HT-29 (cell line): ENCODE measurements at places on chromosomes 5 and 9.

GRCh38 chr5:105816961-105817360, 1853.8 kb downstream of the EFNA5 start:
- no peak for DNase-seq

- DNase-seq, result peak; percentile 59
Observed at GRCh38 chr5:59786334-59786805, 107.2 kb downstream of the PDE4D start.

DNA sequence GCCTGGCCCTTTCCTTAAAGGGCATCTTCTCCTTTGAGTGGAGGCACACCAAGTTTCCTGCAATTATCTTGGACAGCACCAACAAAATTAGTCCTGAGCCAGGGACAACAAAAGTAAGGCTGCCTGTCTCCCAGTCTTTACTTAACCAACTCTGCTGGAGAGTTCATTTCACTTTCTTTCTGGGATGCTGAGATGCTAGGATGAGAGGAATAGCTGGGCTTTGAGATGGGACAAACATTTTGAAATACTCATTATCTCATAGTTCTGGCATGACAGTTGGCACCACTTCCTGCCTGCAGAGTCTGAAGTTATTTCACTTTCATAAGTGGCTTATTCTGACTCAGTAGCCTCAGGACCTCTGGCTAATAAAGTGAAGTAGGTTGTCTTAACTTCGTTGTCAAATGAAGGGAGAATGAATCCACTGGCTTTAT, 157.0 kb downstream of the C9orf152 start:
- no peak for DNase-seq

DNA sequence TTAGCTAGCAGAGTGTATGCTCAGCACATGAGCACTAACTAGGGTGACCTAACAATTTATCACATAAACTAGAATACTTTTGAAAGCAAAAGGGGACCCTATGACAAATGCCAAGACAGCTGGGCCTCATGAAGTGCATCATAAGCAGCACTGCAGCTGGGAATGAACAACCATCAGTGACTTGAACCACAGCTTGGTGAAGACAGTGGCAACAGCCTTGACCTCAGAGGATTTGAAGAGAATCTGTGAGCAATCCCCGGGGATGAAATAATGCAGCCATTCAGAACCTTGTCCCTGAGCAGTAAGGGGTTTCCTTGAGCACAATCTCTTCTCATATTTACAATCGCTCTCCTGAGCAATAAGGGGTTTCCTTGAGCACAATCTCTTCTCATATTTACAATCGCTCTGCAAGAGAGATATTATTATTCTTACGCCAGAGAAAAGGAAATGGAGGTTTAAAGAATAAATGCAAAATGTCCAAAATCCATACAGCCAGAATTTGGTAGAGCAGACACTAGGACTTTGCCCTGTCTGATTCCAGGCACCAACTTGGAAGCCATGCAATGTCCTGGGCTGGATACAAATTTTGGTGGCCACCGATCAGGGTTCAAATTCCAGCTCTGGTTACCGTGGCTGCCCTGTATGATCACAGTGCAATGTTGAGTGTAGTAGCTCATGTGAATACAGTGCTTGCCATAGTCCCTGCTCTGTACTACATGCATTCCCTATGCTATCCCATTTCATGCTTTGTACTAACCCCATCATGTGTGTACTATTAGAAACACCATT, 846 bp upstream of the NSG2 start:
- no peak for DNase-seq

GRCh38 chr5:9411142-9411541, 134.7 kb downstream of the SEMA5A start:
- DNase-seq, result no peak

DNA sequence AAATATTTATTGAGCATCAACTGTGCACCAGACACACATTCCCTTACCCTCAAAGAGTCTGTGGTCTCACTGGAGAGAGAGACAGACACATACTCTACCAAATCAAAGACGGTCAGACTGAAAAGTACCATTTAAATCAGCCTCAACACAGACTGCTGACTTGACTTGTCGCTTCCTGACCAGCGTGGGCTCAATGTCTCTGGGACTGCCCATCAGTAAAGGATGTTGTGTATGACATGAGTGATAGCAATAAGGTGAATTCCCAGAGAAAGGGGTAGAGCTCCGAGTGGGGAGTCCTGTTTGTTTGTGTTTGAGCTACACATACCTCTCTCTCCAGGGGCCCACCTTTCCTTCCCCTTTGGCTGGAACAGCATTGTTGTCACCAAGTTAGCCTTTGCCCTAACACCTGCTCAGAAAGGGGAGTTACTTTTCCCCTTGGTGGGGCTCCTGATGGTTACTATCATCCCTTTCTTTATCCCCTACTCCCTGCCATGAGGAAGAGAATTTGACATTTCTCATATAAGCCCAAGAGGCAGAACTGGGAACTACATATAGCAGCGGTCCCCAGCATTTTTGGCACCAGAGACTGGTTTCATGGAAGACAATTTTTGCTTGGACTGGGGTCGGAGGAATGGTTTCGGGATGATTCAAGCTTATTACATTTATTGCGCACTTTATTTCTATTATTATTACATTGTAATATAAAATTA, 33.9 kb downstream of the NR4A3 start:
- no peak for DNase-seq

DNA sequence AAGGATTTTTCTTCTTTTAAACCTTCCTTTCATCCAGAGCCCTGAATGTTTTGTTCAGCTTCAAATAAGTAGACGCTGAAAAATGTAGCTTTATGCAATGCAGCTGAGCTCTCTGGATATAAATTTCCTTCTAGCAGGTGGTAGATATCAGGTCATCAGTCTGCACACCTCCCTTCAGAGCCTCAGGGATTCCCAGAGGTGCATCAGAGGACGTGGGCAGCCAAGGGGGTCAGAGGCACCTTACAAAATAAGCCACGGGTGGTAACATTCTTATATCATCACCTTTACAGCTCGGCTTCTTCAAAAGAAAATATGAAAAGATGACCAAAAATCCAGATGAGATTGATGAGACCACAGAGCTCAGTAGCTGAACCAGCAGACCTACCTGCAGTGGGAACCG, 19.3 kb downstream of the MOCS2 start:
- no peak for DNase-seq

DNA sequence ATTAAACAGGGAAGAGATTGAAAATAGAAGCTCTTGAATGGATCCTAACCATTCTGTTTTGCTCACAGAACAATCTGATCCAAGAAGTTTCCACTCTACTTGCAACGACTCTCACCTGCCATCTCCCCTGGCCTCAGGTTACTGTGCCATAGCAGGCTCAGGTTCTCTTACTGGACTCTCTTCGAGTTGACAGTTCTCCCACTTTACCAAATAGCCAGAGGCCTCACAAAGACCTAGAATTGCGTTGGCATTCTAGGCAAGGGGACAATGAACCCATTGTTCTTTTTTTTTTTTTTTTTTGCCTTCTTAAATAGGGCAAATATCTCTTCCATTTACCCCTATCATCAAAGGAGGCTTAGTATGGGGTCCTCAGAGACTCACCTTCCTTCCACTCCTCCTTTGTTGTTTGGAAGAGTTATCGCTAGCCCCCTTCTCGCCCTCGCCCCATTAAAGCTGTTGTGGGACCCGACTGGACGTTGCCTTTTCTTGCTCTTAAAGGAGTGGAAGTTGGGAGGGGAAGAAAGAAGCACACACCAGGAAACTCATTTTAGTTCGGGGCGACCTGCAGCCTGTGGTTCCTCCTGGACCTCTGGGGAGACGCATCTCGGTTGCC, 688 bp upstream of the PLPPR1 start:
- DNase-seq, result peak; percentile 5

DNA sequence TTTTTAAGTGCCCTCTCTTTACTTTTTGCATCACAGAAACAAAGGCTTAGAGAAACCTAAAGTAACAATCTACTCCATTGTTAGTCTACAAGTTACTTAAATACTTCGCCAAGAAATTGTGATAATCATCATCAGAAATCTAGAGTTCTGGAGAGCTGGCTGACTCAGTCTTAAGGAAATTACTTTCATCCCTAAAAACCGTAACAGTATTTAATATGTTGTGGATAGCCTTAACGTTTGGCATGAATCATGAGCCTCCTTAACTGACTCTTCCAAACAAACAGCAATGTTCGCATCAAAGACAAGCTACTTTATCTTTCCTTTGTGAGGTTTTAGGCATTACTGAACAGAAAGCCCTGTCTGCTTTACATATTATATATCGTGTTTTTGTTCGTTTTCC, 128.7 kb downstream of the NIPBL start:
- DNase-seq, result no peak

DNA sequence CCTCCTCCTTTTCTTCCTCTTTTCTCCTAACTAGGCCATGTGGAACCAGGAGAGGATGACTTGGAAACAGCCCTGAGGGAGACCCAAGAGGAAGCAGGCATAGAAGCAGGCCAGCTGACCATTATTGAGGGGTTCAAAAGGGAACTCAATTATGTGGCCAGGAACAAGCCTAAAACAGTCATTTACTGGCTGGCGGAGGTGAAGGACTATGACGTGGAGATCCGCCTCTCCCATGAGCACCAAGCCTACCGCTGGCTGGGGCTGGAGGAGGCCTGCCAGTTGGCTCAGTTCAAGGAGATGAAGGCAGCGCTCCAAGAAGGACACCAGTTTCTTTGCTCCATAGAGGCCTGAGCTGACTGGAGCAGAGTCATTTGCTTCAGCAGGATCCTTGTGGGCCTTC, 13.7 kb downstream of the NUDT2 start:
- no peak for DNase-seq

DNA sequence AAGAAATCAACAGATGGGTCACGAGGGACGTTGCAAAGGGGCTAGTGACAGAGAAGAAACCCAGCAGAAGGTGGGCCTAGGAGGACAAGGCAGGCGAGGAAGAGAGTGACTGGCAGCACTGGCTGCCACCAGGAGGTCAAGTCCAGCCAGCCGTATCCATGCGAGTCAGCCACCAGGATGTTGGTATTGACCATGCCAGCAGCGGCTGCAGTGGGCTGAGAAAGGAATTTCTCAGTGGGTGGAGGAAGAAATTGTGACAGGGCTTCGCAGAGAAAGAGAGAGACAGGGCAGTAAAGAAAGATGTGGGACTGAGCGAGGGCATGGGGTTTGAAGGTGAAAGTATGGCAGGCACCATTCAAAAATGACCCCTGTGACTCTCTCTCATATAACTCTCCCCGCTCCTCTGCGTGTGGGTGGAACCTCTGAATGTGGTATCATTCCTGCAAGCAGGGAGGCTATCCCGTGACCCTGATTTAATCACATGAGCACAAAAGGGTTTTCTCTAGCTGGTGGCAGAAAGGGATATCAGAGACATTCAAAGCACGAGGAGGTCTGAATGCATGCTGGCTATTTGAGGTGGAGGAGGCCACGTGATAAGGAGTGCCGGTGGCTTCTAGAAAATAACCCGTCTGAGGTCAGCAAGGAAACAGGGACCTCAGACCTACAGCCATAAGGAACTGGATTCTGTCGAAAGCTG, 45.4 kb upstream of the FBXW11 start:
- DNase-seq, result no peak

DNA sequence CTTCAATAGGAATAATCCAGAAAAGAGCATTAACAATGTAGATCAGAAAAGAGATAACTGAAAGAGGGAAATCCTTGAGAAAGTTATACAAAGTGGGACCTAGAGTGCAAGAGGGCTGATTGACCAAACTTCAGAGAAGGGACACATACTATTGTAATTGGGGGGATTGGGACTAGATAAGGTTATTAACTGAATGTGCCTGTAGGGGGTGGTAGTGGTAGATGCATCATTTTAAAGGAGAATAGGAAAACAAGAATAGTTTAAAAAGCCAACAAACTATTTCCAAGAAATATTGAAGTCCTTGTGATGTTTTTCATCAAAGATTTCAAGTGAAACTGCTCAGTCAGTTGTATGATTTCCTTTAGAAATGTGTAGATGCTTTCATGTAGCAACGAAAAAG, 468.5 kb downstream of the TAF11L14 start:
- DNase-seq, result no peak

DNA sequence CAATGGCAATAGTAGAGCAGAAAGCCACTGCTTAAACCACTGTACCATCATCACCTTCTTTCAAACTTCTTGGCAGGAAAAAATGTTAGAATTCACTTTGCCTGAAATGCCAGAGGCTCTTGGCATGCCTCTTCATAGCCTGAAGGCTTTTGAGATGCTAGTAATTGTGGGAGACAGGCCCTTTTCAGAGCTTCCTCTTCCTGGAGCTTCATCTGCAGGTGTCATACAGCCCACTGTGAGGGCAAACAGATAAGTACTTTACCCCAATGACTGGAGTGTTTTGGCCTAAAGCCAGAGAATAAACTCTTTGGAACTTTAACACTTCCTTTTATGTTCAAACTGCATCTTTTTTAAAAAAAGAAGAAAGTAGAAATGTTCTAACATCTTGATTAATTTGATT, 81.3 kb upstream of the TMEM171 start:
- DNase-seq, result no peak

DNA sequence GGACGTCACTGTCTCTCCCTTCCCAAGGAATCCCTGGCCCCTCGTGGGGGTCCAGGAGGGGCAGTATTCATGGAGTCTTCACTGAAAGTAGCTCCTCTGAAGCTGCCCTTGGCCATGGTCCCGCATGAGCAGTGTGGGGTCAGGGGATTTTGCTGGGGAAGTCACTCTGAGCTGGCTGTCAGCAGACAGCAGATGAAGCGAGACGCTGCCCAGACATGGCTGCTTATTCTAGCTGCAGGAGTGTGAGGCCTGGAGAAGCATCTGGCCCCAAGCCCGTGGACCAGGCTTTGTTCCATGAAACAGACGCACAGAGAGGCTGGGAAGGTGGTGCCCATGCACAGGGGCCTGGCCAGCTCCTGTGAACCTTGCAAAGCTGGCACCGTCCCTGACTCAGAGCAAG, 21.5 kb upstream of the ASS1 start:
- no peak for DNase-seq

- no peak for DNase-seq
Observed at GRCh38 chr9:37953775-37954437, 50.0 kb upstream of the SLC25A51 start.

GRCh38 chr5:41093803-41094202, 22.7 kb upstream of the MROH2B start:
- no peak for DNase-seq

- no peak for DNase-seq
Observed at GRCh38 chr5:142938266-142938880, 168.2 kb downstream of the ARHGAP26 start.

DNA sequence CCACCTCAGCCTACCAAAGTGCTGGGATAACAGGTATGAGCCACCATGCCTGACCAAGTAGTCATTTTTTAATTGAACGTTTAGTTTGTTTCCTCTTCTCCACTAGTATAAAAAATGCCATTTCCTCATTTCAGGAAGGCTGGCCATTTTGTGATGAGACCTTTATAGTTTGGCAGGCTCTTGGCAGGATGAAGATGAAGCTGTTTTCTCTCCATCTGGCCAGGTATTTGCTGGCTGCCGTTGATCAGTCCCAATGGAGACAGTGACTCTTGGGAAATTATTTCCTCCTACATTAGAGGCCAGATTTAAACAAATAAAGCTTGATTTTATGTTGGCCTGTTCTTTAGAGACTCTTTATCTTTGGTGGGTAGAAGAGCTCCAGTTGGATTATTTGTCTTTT, 199.0 kb downstream of the ARHGAP26 start:
- no peak for DNase-seq

DNA sequence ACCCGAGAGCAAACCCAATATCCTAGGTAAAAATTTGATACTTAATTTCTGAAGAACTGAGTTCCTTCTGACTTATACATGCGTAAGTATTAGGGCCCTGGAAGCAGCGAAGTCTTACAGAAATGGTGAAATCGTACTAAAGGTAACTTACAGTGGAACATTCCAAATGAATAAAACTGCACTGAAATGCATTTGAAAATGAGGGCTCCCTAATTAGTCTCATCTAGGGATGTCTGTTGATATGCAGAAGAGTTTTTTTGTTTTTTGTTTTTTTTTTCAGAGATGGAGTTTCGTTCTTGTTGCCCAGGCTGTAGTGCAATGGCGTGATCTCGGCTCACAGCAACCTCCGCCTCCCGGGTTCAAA, 10.4 kb upstream of the NANS start:
- no peak for DNase-seq
